ENCODE measurements at places on chromosomes 2 and 18.

DNA sequence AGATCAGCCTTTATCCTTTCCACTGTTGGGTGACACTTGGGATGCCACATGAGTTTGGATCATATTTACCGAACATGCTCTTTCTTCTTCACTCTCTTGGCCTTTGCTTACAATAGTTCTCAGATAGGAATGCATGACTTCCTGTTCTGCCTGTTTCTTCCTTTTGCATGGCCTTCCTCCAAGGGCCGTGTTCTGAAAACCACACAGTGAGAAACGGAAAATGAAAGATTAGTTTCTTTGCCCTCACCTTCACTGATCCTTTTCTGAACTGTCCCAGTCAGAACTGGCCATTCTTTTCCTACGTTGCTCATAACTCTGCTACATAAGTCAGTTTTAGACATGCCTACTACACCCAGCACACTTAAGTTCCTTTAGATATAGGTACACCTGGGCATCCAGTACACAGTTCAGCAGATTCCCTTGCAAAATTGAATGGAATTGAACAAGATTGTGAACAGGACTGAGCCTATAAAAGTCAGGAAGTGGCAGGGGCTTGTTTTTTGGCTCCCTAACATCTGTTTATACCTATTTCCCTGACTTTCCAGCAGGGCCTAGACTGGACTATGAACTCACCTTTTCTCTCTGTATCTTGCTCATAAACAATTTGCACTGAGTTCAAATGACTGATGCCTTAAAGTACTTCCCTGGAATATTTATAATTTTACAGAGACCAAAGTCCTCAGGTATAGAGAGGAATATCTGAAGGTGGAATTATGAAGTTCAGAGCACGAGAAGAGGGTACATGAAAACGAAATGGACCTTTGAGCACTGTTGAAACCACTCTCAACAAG lies 186.4 kb upstream of the ST6GAL2 start:
- DNase-seq, result no peak

DNA sequence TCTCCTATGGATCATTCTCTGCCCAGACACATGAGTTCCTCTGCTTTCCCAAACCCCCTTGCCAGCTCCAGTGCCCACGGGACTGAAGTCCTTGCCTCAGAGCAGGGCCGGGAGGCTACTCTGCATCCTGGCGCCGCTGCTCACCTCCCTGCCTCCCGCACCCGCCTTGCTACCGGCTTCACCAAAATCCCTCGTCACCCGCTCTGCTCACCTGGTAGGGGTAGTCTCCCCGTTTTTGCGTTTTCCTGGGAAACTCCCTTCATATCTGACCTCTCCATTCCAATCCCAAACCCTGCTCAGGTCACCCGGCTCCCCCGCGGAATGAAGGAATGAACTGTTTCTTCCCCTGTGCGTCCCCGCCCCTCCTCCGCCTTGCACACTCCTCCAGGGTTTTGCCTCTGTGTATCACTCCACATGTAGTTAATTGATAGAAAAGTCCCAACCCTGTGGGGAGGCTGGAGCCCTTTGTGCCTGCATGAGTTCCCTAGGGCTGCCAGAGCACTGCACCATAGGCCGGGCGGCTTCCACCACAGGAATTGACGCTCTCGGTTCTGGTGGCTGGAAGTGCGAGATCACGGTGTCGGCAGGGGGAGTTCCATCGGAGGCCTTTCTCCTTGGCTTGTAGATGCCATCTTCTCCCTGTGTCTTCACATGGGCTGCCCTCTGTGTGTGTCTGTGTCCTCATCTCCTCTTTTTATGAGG lies 2.0 kb upstream of the DGKD start:
- no peak for DNase-seq

- DNase-seq, result no peak
Measured at GRCh38 chr2:182066400-182067087, 80.9 kb downstream of the PPP1R1C start.

GRCh38 chr18:3504637-3505036 lies 54.7 kb downstream of the TGIF1 start:
- DNase-seq, result no peak

- no peak for DNase-seq
Measured at GRCh38 chr2:149741646-149742045, 154.1 kb upstream of the MMADHC start.

- DNase-seq, result no peak
Measured at GRCh38 chr18:7562491-7562890, 4.6 kb upstream of the PTPRM start.

DNA sequence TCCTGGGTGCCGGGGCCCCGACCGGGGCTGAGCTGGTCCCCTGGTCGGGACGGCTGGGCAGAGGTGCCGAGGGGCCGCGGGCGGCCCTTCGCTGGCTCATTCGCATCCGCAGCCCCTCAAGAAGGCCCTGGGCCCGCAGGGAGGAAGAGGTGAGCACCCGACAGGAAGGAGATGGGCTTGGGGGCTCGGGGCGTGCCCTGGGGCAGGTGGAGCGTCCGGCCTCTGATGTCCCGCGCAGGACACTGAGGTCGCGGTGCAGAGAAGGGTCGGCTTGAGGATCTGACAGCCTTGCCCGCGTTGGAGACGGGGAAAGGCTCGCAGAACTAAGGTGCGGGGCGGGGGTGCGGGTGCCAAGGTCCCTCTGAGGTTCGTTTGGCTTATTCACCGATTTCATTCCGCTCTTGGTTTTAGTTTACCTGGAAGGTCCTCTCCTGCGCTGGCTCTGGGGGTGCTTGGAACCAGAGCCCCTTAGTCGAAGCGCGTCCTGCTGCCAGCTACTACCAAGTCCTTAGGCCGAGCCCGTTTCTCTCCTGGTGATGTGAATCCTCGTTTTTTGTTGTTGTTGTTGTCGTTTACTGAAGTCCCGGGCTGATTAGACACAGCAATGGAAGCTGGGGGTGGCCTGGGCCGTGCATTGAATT lies 18.9 kb upstream of the CD8A start:
- DNase-seq, result no peak

GRCh38 chr2:72143441-72144273 lies 4.0 kb downstream of the CYP26B1 start:
- no peak for DNase-seq

DNA sequence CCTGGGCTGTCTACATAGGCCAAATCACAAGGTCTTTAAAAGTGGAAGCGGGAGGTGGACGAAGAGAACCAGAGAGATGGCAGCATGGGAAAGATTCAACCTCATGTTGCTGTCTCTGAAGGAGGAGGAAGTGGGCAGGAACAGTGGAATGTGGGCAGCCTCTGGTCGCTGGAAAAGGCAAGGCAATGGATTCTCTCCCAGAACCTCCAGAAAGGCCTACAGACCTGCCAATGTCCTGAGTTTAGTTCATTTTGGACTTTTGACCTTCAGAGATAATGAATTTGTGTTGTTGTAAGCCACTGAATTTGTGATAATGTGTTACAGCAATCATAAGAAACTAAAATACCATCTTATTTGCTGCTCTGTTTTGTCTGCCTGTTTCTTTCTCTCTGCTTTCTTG lies 122.5 kb downstream of the RNF152 start:
- DNase-seq, result no peak

- DNase-seq, result no peak
Measured at GRCh38 chr18:26708806-26709716, 156.4 kb downstream of the AQP4 start.

DNA sequence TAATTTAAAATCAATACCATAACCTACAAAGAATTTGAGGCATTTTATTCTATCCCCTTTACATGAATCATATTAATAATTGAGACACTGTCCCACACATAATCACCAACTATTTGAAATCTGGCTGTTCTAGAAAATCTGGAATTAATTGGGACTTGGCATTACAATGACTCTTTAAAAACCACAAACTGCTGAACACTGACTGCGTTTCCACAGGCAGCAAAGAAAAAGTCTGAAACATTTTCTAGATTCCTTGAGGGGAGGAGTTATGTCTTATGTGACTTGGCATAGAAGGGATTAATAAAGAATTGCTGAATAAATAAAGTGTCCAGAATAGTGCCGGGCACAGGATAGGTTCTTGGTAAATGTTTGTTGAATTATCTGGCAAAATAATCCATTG lies 61.4 kb downstream of the GPR39 start:
- no peak for DNase-seq

GRCh38 chr2:129203331-129203730 lies 776.1 kb upstream of the RAB6C start:
- no peak for DNase-seq

DNA sequence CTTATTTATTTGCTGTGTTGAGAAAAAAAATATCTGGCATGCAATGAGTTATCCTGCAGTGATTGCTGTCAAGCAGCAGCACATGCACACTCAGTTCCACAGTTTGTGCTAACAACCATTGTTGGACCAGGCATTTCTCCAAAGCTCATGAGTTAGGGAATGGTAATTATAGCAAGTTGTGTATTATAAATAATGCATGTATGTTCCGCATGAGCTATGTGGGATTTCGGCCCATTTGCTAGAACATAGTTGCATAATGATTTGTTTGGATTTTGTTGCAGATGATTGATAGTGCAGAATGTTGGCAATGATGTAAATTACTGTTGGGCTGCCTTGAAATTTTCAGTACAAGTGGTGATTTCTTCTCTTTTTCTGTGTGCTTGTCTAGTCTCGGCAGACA lies 10.7 kb downstream of the KCNJ3 start:
- DNase-seq, result no peak
